ENCODE measurements at places on chromosomes 12 and 14.

- no peak for DNase-seq
Measured at GRCh38 chr14:73645248-73645610, 443 bp downstream of the DNAL1 start.

DNA sequence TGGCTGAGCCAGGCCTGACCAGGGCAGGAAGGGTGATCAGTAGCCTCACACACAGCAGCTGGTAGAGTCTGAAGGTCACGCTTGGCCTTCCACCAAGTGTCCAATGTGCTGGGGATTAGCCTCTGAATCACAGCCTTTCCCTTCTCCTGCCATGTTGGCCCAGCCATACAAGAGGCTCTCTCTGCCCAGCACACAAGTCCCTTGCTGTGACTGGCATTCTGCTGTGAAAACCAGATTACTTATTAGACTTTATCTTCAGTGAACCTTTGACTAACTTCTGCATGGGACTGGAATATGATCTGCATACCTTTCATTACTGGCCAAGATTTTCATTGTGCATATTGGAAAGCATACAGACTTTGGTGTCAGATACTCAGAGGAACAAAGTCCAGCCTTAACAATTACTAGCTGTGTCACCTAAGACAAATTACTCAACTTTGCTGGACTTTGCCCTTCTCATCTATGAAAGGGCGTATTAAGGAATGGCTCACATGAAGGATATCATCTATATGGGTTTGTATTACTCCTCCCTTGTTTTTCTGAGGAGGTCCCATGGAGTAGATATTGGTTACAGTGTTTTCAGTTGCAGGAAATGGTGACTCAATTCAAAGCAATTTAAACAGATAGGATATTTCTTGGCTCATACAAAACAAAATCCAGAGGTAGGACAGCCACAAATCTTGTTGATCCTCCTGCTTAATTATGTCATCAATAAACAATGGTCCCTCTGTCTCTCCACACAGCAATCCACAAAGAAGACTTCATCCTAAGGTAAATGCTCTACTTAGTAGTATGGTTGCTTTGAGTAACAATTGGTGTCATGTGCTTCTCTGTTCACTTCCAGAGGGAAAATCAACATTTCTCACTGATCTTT, 99.6 kb downstream of the DYRK2 start:
- DNase-seq, result no peak

GRCh38 chr14:90504643-90505042, 107.8 kb downstream of the CALM1 start:
- DNase-seq, result no peak

GRCh38 chr12:116885491-116885890, 4.2 kb upstream of the HRK start:
- DNase-seq, result no peak

- no peak for DNase-seq
Measured at GRCh38 chr14:24323341-24323740, 11.5 kb downstream of the ADCY4 start.

DNA sequence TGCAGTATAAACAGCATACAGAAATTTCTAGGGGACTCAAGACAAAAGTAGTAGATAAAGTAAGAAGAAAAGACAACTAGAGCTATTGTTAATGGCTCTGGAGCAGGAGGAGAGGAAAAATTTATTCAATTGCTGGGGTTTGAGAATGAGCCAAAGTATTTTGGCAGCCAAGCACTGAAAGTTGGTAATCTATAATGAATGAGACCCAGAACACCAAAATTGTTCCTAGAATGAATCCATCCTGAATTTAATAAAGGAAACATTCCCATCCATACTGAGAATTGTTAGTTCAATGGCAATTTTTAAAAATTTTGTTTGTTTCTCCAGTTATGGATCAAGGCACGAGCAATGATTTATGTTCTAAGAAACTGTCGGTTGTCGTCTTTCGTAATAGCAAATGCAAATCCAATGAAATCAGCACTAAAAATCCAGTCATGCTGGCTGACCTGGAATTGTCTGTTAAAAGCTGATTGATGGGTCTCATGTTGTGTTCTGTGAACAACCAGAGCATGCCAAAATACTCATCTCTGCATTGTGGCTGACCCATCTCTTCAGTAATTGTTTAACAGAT, 170.9 kb upstream of the LMNTD1 start:
- no peak for DNase-seq

GRCh38 chr12:24522736-24523135, 426.2 kb downstream of the BCAT1 start:
- DNase-seq, result no peak

DNA sequence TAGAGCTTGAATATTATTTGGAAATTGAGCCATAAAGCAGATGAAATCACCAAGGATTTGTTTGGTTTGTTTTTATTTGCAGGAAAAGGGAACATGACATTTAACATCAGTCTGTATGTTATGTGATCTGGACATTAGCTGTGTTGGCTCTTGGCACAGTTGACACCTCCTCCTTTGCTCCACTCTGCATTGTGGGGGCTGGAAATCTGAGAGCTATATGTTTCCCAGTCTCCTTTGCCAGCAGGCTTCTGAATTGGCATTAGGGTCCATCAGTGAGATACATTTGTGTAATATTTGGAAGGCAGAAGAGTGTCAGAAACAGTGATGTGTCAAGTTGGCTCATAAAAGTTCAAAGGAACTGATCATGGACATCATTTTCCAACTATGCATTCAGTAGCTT, 322.1 kb upstream of the ATP2B1 start:
- DNase-seq, result no peak

GRCh38 chr14:30006695-30007094, 79.0 kb upstream of the PRKD1 start:
- DNase-seq, result no peak

DNA sequence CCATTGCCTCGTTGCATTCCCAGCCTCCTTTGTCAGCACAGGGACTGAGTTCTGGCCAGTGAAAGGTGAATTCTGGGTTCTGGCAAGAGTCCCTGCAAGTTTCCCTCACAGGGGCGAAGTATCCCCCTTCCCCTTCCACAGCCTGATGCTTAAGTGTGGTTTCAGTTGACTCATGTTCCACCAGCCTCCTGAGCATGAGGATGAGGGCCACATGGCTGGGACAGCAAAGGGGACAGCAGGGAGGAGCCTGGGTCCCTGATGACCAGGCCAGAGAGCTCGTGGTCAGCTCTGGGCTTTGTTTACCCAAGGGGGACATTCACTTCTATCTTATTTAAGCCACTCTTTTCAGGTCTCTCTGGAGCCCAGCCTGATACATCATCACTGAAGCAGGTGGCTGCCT, 36.5 kb downstream of the CACNA2D4 start:
- DNase-seq, result no peak

Measured in bone marrow (tissue), 2 donors.